ENCODE measurements at places on chromosomes 7 and 10. TPM values are rescaled to one million over a fixed set of nuclear protein-coding genes. Genes with fewer than 3 reads are reported as not detected.

PNLIPRP1 gene
- total RNA-seq: 0.57 TPM

KDM7A gene
- total RNA-seq: 9.5 TPM

TRIM74 gene
- total RNA-seq: 0.79 TPM

CALHM1 gene
- total RNA-seq: not detected

TAS2R41 gene
- not detected for total RNA-seq

POU6F2 gene
- total RNA-seq: not detected

PPP3CB gene
- 37.6 TPM for total RNA-seq

SFXN3 gene
- 9.8 TPM for total RNA-seq

VSTM4 gene
- 0.08 TPM for total RNA-seq

TMEM184A gene
- 0.19 TPM for total RNA-seq

IKZF1 gene
- total RNA-seq: 228 TPM

LRRD1 gene
- not detected for total RNA-seq

TRPV5 gene
- total RNA-seq: not detected

FRMPD2 gene
- not detected for total RNA-seq

GRK5 gene
- total RNA-seq: 14.0 TPM

RAMP3 gene
- not detected for total RNA-seq

OR2A1 gene
- not detected for total RNA-seq

KCND2 gene
- not detected for total RNA-seq

NRAP gene
- not detected for total RNA-seq

SPDYE5 gene
- total RNA-seq: not detected

GRM3 gene
- total RNA-seq: not detected

EXOC6 gene
- total RNA-seq: 10.3 TPM

MSMB gene
- total RNA-seq: not detected

SLC13A1 gene
- total RNA-seq: not detected

EN2 gene
- not detected for total RNA-seq

NKX6-2 gene
- total RNA-seq: not detected

PNLIPRP3 gene
- not detected for total RNA-seq

ANKRD1 gene
- not detected for total RNA-seq

ZNF680 gene
- total RNA-seq: 6.1 TPM

GPER1 gene
- total RNA-seq: 0.08 TPM

CALHM2 gene
- total RNA-seq: 2.8 TPM

IDI1 gene
- 38.9 TPM for total RNA-seq

DYDC2 gene
- total RNA-seq: not detected

ATP6V0A4 gene
- not detected for total RNA-seq

RBM20 gene
- not detected for total RNA-seq

UBTD1 gene
- 3.0 TPM for total RNA-seq

NPFFR1 gene
- not detected for total RNA-seq

RBP3 gene
- total RNA-seq: not detected

TFEC gene
- total RNA-seq: 1.9 TPM

FAM221A gene
- 5.6 TPM for total RNA-seq

CABCOCO1 gene
- not detected for total RNA-seq

CHRM2 gene
- total RNA-seq: not detected

NAT16 gene
- not detected for total RNA-seq

PNLIP gene
- total RNA-seq: 1.8 TPM

DMBT1 gene
- 0.05 TPM for total RNA-seq

GPR141 gene
- total RNA-seq: not detected

SAMD8 gene
- 13.7 TPM for total RNA-seq

FAM25C gene
- not detected for total RNA-seq

HMX2 gene
- total RNA-seq: not detected

NFE2L3 gene
- total RNA-seq: 53.7 TPM

CFTR gene
- 0.10 TPM for total RNA-seq

CALML5 gene
- not detected for total RNA-seq

AGMO gene
- total RNA-seq: not detected

CYP2W1 gene
- total RNA-seq: not detected

OGDHL gene
- 0.37 TPM for total RNA-seq

NPC1L1 gene
- total RNA-seq: not detected

TRPV6 gene
- total RNA-seq: not detected
